CD4-positive, alpha-beta T cell (primary cell): ENCODE measurements at places on chromosomes 4 and X.

GRCh38 chr4:5749568-5749967, 38.6 kb downstream of the EVC start:
- no peaks in the 10 kb centered on the region for H3K27me3 ChIP-seq
- no peak overlapping the region for H3K27ac ChIP-seq
- DNase-seq = no peak
- no peaks in the 10 kb centered on the region for H3K4me1 ChIP-seq
- no peaks in the 10 kb centered on the region for H3K36me3 ChIP-seq

GRCh38 chr4:62366939-62367338, 1166.8 kb downstream of the ADGRL3 start:
- H3K4me3 ChIP-seq = no peak overlapping the region
- no peak overlapping the region for H3K27ac ChIP-seq
- no peaks in the 10 kb centered on the region for H3K36me3 ChIP-seq
- no peaks in the 10 kb centered on the region for H3K4me1 ChIP-seq
- H3K27me3 ChIP-seq = no peaks in the 10 kb centered on the region
- DNase-seq = no peak

DNA sequence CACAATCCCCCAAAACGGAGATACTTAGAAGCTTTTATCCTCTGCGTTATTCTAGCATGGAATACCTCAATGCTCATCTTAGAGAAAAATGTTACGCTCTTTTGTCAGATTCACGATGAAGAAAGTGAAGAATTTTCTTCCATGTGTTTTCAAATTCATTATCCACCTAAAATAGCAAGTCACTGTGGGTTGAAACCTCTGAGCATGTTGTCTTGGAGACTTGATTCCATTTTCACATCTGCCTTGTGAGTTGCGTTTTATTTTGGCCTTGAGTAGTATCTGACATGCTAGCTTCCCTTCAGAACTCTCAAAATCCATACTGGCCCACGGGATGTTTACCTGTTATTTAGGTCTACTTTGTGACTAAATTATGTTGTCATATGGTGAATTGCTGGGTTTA, 66.3 kb downstream of the C4orf46 start:
- no peaks in the 10 kb centered on the region for H3K36me3 ChIP-seq
- no peak overlapping the region for H3K27ac ChIP-seq
- H3K4me1 ChIP-seq = no peaks in the 10 kb centered on the region
- no peak for DNase-seq
- no peak overlapping the region for H3K4me3 ChIP-seq
- no peaks in the 10 kb centered on the region for H3K27me3 ChIP-seq

- no peaks in the 10 kb centered on the region for H3K4me1 ChIP-seq
- H3K4me3 ChIP-seq = no peak overlapping the region
- H3K27me3 ChIP-seq = no peaks in the 10 kb centered on the region
- DNase-seq = no peak
- H3K27ac ChIP-seq = no peak overlapping the region
- no peaks in the 10 kb centered on the region for H3K36me3 ChIP-seq
Observed at GRCh38 chr4:40337051-40337450, 1.9 kb downstream of the CHRNA9 start.

DNA sequence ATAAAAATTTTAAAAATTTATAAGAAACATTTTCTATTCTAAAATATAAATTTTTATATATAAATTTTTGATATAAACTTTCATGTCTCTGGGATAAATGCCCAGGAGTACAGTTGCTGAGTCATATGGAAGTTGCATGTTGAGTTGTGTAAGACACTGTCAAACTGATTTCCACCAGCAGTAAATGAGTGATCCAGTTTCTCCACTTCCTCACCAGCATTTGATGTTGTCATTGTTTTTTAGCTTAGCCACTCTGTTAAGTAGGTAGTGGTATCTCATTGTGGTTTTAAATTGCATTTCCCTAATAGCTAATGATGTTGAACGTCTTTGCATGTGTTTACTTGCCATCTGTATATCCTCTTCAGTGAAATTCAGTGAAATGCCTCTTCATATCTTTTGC, 66.5 kb downstream of the MAMLD1 start:
- no peak overlapping the region for H3K4me3 ChIP-seq
- H3K4me1 ChIP-seq = no peaks in the 10 kb centered on the region
- DNase-seq = no peak
- no peaks in the 10 kb centered on the region for H3K27me3 ChIP-seq
- no peak overlapping the region for H3K27ac ChIP-seq

- H3K27ac ChIP-seq = no peak overlapping the region
- H3K4me1 ChIP-seq = peaks cover 7% of the 10 kb centered on the region
Observed at GRCh38 chrX:37905436-37906147, 58.2 kb upstream of the DYNLT3 start.

DNA sequence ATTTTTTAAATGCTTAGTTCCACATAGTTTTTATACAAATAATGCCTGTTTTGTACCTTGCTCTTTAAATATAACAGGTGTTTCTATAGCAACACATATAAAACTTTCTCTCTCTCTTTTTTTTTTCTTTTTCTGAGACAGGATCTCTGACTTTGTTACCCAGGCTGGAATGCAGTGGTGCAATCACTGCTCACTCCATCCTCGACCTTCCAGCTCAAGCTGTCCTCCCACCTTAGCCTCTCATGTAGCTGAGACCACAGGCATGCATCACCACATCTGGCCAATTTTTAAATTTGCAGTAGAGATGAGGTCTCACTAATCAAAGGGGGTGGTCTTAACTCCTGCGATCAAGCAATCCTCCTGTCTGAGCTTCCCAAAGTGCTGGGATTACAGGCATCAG, 18.3 kb upstream of the SULT1E1 start:
- H3K27ac ChIP-seq = no peak overlapping the region
- H3K36me3 ChIP-seq = no peaks in the 10 kb centered on the region
- no peaks in the 10 kb centered on the region for H3K4me1 ChIP-seq
- DNase-seq = no peak

DNA sequence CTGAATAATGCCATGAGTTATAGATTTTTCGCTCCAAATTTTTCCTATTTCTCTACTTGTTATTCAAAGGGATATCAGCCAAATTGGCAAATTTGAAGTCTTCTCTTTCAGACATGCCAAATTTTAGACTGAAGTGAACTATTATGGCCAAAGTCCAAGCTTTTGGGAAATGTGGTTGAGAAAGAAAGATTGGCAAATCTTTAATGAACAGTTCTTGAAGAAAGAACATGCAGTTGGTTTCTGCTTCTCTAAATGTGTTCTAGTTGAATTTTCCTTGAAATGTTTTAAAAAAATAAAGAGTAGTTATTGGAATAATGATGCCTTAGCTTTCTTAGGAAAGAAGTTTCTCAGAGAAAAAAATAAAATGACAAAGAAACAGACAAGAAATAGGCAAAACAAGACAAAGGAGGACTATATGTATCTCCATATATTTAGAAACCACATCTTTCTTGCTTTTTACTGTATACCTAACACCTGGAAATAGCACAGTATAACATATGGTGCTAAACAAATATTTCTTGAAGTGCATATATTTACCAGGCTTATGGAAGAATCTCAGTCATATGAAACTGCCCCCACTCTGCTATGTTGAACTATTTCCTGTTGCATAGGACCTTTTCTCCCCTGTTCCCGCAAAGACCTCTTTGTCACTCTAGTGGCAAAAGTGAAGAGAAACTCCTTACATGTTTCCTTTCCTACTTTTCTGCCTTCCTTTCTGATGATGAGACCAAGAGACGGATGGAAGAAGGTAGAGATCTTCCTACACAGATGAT, 250.0 kb downstream of the ARHGAP24 start:
- H3K4me1 ChIP-seq = no peaks in the 10 kb centered on the region
- H3K4me3 ChIP-seq = no peak overlapping the region
- no peaks in the 10 kb centered on the region for H3K27me3 ChIP-seq
- no peak overlapping the region for H3K27ac ChIP-seq

DNA sequence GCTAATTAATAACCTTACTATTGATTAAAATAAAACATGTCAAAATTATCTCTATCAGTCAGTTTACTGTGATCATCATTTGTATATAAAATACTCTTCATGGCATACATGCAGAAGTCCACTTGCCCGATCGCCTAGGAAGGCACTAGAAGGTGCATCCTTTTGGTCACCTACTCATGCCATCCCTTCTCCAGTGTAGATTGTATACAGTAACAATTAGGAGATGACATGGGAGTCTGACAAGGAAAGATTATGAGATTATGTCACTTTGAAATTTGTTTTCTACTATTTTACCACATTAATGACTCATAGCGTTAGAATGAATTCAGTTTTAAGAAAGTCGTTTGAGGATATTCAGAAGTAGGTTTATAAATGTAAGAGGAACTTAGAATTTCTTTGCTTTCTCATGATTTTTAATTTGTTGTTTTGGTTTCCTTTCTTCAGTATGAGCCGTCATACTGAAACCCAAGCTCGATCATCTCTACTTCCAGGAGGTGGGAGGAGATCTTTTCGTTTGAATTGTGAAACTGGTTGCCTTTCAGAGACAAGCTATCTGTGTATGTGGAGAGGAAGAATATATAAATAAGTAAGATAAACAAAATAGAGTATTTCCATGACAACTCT, 51.1 kb upstream of the UNC5C start:
- no peak for DNase-seq
- no peak overlapping the region for H3K4me3 ChIP-seq
- no peak overlapping the region for H3K27ac ChIP-seq
- no peaks in the 10 kb centered on the region for H3K27me3 ChIP-seq
- no peaks in the 10 kb centered on the region for H3K4me1 ChIP-seq
- H3K36me3 ChIP-seq = no peaks in the 10 kb centered on the region

- no peak overlapping the region for H3K4me3 ChIP-seq
- peaks cover 3% of the 10 kb centered on the region for H3K4me1 ChIP-seq
- H3K36me3 ChIP-seq = peaks cover 46% of the 10 kb centered on the region
- no peak overlapping the region for H3K27ac ChIP-seq
Observed at GRCh38 chrX:20228245-20228644, 38.5 kb downstream of the RPS6KA3 start.

- no peak for DNase-seq
- no peaks in the 10 kb centered on the region for H3K27me3 ChIP-seq
- H3K27ac ChIP-seq = no peak overlapping the region
Observed at GRCh38 chr4:174707051-174707676, 121.9 kb downstream of the GLRA3 start.

DNA sequence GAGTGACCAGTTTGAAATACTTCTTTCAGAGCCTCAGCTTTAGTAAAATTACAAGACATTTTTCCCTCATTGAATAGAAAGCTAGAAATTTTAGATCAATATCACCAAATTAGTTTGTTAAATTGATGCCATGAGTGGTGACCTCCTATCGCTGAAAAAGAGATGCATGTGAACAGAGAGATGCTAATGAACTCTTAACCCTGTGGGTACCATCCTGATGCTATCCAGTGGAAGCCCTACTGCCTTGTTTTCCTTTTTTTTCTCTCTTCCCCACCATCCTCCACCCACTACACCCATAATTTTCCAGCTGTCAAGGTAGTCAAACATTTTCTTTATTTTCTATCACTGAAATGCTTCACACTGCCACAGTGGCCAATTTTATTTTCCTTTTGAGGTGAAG, 61.9 kb downstream of the PPEF1 start:
- H3K27ac ChIP-seq = no peak overlapping the region
- H3K27me3 ChIP-seq = no peaks in the 10 kb centered on the region
- H3K4me3 ChIP-seq = no peak overlapping the region
- DNase-seq = no peak

- no peak overlapping the region for H3K4me3 ChIP-seq
- no peaks in the 10 kb centered on the region for H3K27me3 ChIP-seq
- no peak for DNase-seq
- H3K36me3 ChIP-seq = no peaks in the 10 kb centered on the region
Observed at GRCh38 chr4:102454981-102455685, 46.0 kb upstream of the NFKB1 start.

DNA sequence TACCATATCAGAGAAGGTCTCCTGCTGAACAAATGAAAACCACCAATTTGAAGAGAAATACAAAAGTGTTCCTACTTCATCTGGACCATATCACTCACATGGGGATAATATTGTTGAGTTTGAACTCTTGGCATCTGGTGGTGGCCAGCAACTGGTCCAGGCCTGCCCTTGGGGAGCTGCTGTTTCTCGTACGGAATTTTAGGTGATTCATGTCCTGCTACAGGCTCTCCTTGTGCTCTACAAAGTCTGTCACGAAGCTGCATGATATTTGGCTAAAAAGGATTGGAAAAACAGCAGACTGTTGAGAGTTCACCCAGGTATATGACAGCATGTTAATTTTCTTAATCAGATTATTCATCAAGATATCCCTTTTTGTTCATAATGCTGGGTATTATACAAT, 42.2 kb downstream of the SEC31A start:
- no peak overlapping the region for H3K27ac ChIP-seq
- H3K36me3 ChIP-seq = peaks cover 85% of the 10 kb centered on the region
- H3K4me3 ChIP-seq = no peak overlapping the region

- H3K4me1 ChIP-seq = peaks cover 31% of the 10 kb centered on the region
- peaks cover 23% of the 10 kb centered on the region for H3K36me3 ChIP-seq
- H3K27ac ChIP-seq = peak overlapping the region; percentile 91
Observed at GRCh38 chrX:12974305-12974795, 560 bp upstream of the TMSB4X start.

- no peaks in the 10 kb centered on the region for H3K27me3 ChIP-seq
- DNase-seq = no peak
- H3K4me3 ChIP-seq = no peak overlapping the region
- no peaks in the 10 kb centered on the region for H3K36me3 ChIP-seq
Observed at GRCh38 chrX:103562801-103563200, 22.5 kb upstream of the TCEAL4 start.

- no peaks in the 10 kb centered on the region for H3K27me3 ChIP-seq
- H3K27ac ChIP-seq = no peak overlapping the region
- peaks cover 10% of the 10 kb centered on the region for H3K36me3 ChIP-seq
Observed at GRCh38 chr4:71011451-71011850, 18.0 kb downstream of the DCK start.

DNA sequence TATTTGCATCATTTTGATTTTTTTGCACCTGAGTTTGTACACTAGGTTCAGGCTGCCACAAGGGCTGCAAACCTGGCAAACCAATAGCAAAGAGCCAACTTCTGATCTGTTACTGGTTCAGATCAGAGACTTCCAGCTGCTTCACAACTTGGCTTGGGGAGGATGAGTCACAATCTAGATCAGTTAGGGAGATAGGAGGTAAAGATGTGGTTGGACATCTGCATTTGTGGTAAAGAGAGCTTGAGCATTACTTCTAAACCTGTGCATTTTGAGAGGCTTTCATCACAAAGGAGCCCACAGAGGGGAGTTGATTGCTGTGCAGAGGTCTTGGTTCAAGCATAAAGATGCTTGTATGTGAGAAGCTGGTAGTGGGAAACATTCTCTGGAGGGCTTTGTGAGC, 34.5 kb downstream of the LINC00632 start:
- no peak overlapping the region for H3K27ac ChIP-seq
- no peaks in the 10 kb centered on the region for H3K27me3 ChIP-seq
- H3K4me1 ChIP-seq = no peaks in the 10 kb centered on the region
- no peak overlapping the region for H3K4me3 ChIP-seq
- no peaks in the 10 kb centered on the region for H3K36me3 ChIP-seq
